ENCODE measurements at places on chromosomes 2 and 18. TPM values are rescaled to one million over a fixed set of nuclear protein-coding genes. Genes with fewer than 3 reads are reported as not detected.

Gene PUS10
- 15.8 TPM for total RNA-seq

Gene VPS54
- total RNA-seq = 49.3 TPM

Gene CRYBA2
- total RNA-seq = not detected

Gene IL1RL1
- 93.2 TPM for total RNA-seq

Gene ANO7
- total RNA-seq = 0.98 TPM

Gene RNU2-63P
- total RNA-seq = 3.9 TPM

Gene CRYGC
- total RNA-seq = not detected

Gene EVX2
- not detected for total RNA-seq

Gene CIDEA
- 1.2 TPM for total RNA-seq

Gene EXOC6B
- total RNA-seq = 46.0 TPM

Gene ZNF385B
- total RNA-seq = 47.3 TPM

Gene PCARE
- 0.09 TPM for total RNA-seq

Gene SCN3A
- total RNA-seq = 0.71 TPM

Gene CENPA
- total RNA-seq = 1.5 TPM

Gene KCNJ3
- 0.31 TPM for total RNA-seq

Gene AKAIN1
- total RNA-seq = not detected
